ENCODE measurements at places on chromosomes 2 and 18.

- DNase-seq, result no peak
Observed at GRCh38 chr18:23861805-23862470, 152.6 kb upstream of the TTC39C start.

- DNase-seq, result no peak
Observed at GRCh38 chr2:207428573-207428972, 101.2 kb upstream of the CREB1 start.

- no peak for DNase-seq
Observed at GRCh38 chr2:173119069-173119807, 43.6 kb downstream of the MAP3K20 start.

- DNase-seq, result no peak
Observed at GRCh38 chr18:42458226-42458625, 503.2 kb downstream of the PIK3C3 start.

All from activated T-helper 1 cell treated with Interleukin-2 at 50 U/mL for 16 hours (primary cell).